ENCODE measurements at places on chromosomes 2 and 18. TPM values are rescaled to one million over a fixed set of nuclear protein-coding genes. Genes with fewer than 3 reads are reported as not detected.
A peak's percentile ranks its signal among the peaks of the same experiment; 100 is the strongest.

PTPRN gene
- not detected for total RNA-seq

ASNSD1 gene
- total RNA-seq: 73.2 TPM

- DNase-seq: peak; percentile 19
Measured at GRCh38 chr2:164625378-164625971, 4.2 kb upstream of the GRB14 start.

SERPINB3 gene
- 0.17 TPM for total RNA-seq

DNA sequence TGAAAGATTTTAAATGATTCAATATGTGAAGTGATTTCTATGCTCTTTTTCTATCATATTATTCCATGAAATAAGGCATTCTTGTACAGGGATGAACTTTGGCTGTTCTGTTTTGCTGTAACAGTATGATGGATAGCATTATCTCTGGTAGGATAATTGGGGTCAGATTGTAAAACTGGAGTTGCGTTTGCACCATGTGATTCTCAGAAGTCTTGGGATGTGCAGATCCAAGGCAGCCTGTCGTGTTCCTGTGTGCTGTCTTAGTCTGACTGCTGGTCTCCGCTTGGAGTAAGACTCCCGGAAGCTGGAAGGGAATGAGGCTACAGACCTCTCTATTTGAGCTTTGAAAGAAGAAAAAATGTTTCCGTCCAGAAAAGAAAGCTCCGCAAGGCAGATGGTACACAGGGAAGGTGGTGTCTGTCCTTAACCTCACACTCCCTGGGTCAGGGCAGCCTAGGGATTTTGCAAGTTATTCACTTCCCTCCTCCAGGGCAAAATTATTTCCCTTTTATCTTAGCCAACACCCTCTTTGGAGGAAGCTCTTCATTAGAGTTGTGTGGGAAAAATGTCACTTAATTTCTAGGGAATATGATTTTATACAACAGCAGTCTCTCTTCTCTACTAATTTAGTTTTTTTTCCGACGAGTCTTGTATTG lies 250.6 kb downstream of the PTPRM start:
- no peak for DNase-seq

GRCh38 chr2:96977631-96978195 lies 8.7 kb downstream of the FAM178B start:
- no peak for DNase-seq

GRCh38 chr2:226125176-226125883 lies 674.3 kb downstream of the IRS1 start:
- DNase-seq: no peak

DNA sequence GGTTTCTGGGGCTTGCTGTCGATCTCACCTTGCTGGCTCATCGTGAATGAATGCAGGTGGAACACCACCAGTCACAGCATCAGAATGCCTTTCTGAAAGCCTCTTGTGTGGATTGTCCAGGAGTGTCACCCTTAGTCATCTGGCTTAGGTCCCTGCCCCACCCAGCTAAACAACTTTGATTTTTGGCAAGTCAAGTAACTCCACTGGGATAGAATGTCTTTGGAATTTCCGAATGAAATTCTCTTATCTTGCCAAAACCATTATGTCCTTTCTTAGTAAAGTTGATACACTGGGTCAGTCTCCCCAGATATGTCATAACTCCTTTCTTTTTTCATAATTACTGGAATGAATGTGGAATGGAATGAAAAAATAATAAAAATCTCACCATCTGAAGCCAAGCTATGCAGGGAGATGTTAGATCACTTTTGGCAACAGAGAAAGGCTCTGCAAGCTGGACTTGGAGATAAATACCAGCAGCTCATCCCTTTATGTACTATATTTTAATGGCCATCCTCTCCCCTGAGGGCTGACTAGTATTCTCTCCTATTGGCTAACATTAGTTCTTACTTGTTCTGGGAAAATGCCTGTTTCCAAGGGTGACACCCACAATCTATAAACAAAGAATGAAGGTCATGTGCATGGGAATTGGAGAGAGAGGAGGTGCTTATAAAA lies 35.4 kb downstream of the INSIG2 start:
- DNase-seq: peak; percentile 73

DNA sequence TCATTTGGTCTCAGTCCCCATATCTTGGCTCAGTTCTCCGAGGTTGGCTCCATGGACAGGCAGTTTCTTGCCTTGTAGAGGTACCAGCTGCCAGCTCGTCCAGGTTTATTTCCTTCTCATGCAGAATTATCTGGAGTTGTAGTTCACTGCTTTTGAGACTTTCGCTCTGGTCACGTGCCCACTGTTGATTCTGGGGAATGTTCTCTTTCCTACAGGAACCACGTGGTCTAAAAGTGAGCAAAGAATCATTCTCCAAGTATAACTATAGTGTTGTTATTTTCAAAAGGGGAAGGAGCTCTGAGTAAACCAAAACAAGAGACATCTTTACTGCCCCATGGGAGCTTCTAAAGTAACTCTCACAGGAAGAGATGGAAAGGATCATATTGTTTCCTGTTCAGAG lies 41.2 kb upstream of the RAB27B start:
- DNase-seq: no peak

LCT gene
- under 0.01 TPM for total RNA-seq

BOLL gene
- total RNA-seq: not detected

DSG3 gene
- total RNA-seq: not detected

DNA sequence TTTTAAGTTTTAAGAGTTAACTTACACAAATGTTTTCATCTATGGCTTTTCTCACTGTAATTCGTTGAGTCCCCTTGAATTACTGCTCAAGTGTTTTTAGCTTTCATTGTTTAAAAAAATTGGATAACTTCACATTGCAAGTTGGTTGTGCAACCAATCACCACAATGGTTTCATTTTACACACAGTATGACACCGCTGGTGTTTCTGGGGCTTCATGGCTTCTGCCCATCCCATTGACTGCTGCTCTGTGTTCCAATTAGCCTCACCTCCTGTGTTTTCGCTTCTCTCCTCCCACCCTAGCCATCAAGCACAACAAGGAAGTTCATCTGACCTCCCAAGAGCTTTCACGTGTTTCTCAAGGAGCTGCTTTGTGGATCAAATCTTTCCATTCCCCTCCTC lies 199.1 kb upstream of the CHAC2 start:
- DNase-seq: no peak

GRCh38 chr18:78818961-78819360 lies 160.7 kb upstream of the SALL3 start:
- no peak for DNase-seq

DNA sequence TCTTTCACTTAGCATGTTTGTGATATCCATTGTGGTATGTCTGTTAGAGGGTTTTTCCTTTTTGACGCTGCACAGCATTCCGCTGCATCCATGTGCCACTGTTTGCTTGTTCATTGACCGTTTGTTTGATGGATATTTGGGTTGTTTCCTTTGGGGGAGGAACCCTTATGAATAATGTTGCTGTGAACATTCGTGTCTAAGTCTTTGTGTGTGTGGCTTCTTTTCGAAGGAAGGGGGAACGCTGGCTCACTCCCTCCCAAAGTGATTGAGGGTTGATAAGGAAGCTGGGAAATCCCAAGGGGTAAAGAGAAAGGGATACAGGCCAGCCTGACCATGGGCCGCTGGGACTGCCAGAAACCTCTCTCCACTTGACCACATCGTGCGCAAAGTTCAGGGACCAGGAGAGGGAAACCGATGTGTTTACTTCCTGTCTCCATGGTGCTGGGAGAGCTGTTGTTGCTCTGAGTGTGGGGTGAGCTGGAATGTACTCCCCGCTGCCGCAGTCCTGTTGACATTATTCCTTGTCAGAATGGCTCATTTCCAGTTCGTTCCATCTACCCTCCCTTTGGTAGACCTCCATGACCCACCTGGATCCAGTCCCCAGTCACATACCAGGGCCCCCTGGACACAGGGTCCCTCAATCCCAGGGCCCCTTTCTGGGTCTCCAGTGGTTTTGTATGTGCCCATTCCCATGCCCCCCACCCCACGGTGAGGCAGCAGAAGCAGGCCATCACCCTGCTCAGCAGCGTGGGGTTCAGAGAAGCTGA lies 39.6 kb downstream of the HS1BP3 start:
- peak; percentile 99 for DNase-seq

- DNase-seq: no peak
Measured at GRCh38 chr2:128986026-128986715, 667.5 kb upstream of the HS6ST1 start.

GATA6 gene
- total RNA-seq: 0.98 TPM

RPRM gene
- total RNA-seq: not detected

GRCh38 chr2:191428141-191428540 lies 182.9 kb downstream of the MYO1B start:
- no peak for DNase-seq

UGT1A3 gene
- not detected for total RNA-seq
